NCI-H526 treated with DMSO at 0.1 percent for 48 hours (cell line): ENCODE measurements at places on chromosomes 11 and 22.

GRCh38 chr11:132994966-132995365 is 537.3 kb downstream of the OPCML start:
- no peak for DNase-seq

- peak; percentile 84 for DNase-seq
Observed at GRCh38 chr11:92227959-92228935, 3.6 kb downstream of the FAT3 start.

DNA sequence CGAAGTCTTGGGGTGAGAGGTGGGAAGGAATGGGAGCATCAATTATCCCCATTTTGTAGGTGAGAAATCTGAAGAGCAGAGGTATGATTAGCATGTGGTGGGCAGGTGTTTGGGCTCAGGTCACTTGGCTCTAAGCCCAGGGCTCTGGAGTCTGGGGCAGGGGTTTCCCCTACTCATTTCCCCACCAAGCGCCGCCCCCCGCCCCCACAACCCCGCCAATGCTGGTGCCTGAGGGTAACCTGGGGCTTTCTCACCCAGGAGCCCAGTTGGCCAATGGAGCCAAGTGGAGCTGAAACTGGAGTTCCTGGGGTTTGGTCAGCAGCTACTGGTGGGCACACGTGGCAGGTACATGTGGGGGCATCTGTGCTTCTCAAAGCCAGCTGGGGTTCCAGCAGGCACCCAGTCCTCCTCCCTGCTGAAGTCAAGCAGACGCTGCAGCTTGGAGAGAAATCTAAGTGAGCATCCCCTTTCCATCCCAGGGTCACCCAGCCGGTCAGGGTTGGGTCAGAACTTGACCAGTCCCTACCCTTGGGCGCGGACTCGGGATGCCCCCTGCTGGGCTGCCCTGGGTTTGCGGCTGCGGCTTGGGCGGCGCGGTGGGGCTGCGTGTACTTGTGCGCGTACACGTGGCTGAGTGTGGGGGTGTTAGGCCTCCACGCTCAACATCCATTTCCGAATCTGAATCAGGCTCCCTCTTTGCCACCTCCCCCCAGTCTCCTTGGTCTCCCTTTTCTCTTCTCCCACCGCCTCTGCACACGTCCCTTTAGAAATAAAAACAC is 1.7 kb upstream of the CHRM1 start:
- no peak for DNase-seq

DNA sequence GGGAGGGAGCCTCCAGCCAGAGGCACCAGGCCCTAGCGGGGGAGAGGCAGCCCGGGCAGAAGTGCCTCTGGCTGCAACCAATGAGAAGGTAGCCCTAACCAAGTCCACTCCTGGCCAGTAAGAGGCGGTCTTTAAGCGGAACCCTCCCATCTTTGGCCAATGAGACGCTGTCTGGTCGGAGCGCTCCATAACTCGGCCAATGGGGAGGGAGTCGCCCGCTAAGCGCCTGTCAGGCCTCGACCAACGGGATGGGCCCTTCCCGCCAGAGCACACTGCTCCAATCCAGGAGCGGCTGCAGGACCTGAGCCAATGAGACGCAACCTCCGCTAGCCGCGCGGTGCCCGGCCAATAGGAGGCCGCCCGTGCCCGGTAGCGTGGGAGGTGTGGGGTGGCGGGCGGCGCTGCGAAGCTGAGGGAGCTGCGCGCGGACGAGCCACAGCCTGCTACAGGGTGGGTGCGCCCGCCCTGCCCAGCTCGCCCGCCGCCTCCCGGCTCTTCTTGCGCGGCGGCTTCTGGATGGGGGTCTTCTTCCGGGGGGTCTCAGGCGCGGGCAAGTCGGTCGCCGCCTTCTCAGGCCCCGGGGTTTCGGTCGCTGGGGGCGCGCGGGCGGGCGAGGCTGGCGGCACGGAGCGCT is 12.6 kb downstream of the SCARF2 start:
- DNase-seq = no peak

GRCh38 chr11:119352857-119353260 is 6.4 kb upstream of the MFRP start:
- DNase-seq = no peak

GRCh38 chr11:17579451-17579850 is 32.4 kb downstream of the OTOG start:
- DNase-seq = no peak

DNA sequence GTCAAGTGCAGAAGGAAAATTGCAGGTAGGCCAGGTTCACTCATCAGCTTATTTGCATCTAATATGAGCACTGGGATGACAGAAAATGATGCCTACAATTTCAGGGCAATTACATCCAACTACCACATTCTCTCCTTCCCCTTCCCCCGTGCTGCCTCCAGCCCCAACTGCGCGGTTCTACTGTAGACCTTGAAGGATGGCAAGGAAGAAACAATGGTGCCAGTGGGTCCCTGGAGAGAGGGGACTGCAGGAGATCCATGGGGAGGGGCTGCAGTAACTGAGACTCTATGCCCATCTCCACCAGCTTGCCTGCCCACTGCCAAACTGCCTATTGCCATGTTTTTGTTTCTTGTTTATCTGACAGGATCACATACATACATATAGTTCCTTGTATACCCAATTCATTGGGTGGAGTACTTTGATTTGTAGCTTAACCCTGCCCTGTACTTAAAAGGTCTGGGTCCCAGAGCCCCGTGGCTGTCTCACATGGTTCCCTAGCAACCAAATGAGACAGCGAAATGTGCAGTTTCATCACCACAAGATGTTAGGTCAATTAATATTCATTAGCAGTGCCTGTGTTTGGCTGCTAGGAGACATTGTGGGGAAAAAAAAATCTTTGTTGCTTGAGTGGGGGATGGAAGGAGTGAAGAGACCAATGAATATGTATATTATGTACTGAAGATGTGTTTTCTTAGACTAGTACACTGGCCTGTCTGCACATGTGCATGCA is 253.5 kb upstream of the PLET1 start:
- peak; percentile 90 for DNase-seq

DNA sequence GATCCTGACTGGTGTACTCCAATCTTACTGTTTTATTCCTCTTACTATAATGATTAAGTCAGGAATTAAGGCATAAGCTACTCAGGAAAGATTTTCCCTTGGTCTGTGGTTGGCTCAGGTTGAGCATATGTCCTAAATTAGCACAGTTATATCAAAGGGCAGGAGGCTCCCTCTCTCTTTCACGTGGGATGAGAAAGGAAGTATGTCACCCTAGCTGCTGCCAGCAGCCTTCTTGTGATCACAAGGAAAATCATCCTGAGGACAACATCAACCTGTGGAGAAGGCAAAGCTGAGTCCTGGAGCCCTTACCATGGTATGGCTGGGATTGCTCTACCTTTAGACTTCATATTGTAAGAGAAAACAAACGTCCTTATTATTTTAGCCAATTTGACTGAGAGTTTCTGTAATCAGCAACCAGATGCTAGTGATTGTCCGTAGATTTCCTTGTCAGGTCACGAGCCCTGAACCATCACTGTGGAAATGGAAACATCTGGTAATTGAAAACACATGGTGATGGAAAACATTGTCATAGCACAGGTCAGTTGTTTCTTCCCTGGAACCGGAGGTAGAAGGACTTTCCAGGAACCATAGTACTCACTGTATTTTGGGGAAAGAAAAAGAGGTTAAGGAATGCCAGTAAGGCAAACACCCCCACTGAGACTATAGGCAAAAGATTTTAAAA is 40.6 kb upstream of the DEUP1 start:
- DNase-seq = no peak

DNA sequence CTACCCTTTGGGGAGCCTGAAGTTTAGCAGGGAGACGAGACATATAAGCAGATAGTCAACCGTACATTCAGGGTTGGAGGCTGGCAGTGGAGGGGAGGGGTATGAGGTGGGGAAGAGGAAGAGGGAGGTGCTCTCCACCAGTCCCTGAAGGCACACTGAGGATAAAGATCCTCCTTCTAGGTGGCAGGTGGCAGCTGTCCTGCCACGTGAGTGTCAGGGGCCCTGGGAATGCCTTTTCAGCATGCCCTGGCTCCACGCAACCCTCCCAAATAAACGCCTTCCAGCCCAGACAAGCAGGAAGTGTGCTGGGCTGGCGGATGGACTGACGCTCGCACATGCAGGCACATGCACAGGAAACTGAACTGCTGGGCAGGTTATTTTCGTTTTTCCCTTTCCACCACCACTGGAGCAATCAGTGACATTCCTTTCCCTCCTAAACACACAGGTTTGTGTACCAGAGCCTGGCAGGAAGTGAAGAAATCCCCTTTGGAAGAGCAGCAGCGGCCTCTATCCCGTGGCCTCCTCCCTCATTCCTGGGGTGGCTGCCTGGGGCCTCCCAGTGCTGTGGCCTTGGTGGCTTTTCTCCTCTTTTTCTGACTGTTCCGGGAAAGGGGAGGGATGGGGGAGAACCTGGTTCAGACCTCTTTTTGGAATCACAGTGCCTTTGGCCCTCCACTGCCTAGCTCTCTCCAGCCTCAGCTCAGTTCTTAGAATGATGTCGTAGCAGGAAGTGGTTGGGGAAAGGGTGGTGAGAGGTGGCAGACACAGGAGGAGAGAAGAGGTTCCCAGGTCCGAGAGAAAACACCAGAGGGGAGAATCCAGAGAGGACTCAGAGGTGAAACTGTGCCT is 157.0 kb upstream of the TIMP3 start:
- no peak for DNase-seq

- DNase-seq = no peak
Observed at GRCh38 chr11:130865774-130866114, 50.5 kb downstream of the SNX19 start.

DNA sequence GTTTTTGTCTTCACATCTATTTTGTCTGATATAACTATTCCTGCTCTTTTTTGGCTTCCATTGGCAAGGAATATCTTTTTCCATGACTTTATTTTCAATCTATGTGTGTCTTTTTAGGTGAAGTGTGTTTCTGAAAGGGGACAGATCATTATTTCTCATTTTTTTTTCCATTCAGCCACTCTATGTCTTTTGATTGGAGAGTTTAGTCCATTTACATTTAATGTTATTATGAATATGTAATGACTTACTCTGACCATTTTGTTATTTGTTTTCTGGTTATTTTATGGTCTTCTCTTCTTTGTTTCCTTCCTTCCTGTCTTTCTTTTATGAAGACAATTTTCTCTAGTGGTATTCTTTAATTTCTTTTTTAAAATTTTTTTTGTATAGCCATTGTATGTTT is 178.6 kb upstream of the CNTN5 start:
- DNase-seq = no peak

GRCh38 chr11:75813124-75813523 is 1.9 kb upstream of the UVRAG start:
- DNase-seq = no peak

DNA sequence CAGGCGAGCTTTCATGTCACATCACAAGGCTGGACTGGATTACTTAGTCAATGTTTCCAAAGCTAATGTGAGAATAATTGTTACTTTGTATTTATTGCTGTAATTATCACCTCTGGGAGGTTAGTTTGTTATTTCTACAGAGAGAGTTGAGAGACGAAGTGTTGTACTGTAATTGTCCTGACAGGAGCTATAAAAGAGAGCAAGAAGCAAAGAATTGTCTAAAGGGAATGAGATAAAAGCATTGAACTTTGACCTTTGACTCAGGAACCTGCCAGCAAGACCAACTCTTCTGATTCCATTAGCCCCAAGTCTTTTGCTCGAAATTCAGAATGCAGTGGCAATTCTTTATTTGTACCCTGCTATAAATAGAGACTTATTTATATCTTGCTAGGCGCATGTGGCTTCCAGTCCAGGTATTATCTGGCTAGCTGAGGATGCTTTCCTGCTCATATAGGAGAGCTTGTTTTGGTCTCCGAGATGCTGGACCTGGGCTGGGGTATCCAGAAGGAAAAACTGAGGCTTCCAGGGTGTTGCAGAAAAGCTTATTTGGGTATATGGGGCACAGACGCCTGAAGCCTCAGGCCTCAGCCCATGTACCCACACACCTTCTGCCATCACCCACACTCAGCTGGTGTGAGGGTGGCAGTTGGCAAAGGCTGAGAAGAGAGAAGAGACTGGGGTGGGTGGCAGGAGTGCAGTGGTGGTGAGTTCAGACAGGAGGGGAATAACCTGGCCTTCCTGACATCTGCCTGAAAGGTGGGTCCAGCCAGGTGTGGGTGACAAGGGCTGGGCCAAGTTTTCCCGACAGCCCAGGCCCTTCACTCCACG is 40.7 kb downstream of the SYT13 start:
- DNase-seq = no peak

DNA sequence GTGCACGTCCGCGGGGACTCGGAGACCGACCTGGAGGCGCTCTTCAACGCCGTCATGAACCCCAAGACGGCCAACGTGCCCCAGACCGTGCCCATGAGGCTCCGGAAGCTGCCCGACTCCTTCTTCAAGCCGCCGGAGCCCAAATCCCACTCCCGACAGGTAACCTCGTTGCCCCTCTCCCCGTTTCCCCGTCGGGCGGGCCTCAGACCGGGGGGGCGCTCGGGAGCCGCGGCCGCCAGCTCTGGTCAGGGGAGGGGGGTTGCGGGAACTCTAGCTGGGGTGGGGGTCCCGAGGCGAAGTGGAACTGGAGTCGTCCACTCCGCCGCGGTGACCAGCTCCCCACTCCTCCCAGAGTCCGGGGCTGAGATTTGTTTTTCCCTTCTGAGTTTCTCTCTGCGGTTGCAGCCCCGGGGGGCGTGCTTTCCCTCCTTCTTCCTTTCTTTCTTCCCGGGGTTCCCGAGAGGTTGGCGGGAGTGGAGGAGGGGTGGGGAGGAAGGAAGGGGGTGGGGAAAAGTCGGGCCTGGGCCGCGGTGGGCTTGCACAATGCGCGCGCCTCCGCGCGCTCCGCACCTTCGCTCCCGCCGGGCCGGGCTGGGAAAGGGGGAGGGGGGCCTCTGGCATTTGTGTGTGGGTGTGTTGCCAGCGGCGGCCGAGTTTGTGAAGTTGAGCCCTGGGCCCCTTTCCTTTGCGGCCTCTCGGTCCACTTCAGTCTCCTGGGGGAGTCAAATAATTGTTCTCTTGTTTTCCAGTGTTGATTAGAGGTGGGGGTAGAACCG is 952 bp downstream of the YAP1 start:
- DNase-seq = no peak

DNA sequence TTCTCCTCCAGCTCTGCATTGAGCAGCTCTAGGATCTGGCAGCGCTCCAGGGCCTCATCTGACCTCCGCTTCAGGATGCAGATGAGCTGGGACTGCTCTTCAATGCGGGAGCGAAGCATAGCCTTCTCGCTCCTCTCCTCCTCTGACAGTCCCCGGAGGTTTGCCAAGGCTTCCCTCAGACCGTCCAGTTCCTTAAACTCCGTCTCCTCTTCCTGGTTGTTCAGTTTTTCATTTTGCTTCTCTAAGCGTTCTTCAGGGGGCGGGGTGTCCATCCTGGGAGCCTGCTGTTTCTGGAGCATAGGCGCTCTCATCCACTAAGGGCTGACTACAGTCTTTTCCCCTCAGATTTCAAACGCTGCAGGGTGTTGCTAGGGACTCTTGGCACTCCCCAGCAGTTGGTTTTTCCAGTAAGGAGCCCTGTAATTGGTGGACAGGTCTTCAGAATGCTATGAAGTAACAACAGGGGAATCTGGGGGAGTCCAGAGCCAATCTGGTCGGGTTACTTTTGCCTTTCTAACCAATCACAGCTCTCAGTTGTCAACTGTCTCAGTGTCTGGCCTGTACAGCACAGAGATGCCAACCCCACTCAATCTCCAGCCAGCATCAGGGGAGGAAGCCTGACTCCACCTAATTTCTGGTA is at the start of gene CCDC89:
CCDC89 (minus strand) TSS at position 376 of the 640 bp plus-strand sequence; CDS start at position 311, 65 bp downstream.
- DNase-seq = no peak

- no peak for DNase-seq
Observed at GRCh38 chr11:17395554-17395961, 7.1 kb upstream of the KCNJ11 start.
